ENCODE measurements at places on chromosomes 1 and 21. TPM values are rescaled to one million over a fixed set of nuclear protein-coding genes. Genes with fewer than 3 reads are reported as not detected.

The AGMAT gene
- 0.58 TPM for total RNA-seq

The CELSR2 gene
- 1.5 TPM for total RNA-seq

The ANGPTL7 gene
- 0.42 TPM for total RNA-seq

- no peak for DNase-seq
These were observed 8.3 kb downstream of the TRNP1 start for GRCh38 chr1:27001570-27002360.

DNA sequence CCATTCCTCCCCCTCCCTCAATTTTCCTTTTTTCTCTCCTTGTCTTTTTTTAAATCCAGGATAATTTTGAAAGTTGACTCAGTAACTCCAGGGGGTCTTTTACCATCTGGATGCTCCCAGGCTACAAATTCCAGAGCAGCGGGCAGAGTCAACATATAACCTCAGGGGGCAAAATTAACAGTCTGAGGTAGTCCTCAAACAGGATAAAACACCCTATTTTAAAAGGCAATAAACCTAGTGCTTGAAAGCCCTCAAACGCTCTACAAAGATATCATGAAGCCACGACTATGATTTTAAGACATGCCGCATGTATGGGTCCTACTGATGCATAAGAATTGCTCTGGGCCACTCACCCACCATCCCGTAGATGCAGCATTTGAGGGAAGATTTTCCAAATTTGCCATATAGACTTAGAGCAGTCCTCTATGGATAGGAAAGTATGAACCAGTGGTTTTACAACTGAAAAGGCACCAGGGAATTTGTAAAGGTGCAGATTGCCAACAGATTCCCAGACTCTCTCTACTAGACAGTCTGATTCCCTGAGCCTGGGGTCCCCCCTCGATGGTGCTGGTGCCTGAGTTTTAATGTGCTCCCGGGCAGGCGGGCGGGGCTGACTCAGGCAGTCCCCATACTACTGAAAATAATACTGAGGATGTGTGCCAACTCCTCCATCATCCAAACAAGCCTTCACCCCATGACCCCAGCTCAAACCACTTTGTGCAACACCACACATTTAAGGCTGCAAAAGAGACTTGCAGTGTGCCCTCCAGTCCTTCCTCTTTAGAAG, 37.2 kb downstream of the PTPN14 start:
- no peak for DNase-seq

DNA sequence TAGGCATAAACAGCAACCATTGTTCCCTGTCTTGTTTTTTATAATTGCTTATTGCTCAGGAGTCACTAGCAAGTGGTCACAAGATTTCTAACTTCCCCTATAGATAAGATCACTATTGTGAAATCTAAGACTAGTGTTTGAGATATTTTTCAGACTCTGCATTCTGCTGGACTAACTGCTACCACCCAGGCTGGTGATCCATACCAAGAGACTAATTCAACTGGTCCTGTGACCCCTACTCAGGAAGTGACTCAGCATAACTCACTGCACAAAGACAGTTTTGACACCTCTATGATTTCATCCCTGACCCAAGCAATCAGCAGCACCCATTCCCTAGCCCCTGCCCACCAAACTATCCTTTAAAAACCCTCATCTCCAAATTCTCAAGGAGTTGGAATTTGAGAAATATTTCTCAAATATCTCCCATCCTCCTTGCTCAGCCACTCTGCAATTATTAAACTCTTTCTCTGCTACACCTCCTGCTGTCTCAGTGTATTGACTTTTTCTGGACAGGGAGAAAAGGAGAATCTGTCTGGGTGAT, 52.7 kb downstream of the TRIM33 start:
- no peak for DNase-seq

Data from mesenteric fat pad (tissue), 1 donor.